ENCODE measurements at places on chromosomes 12 and 14.

GRCh38 chr12:117792471-117792870, 176.3 kb downstream of the KSR2 start:
- DNase-seq = no peak

GRCh38 chr14:54087376-54087775, 130.8 kb upstream of the BMP4 start:
- DNase-seq = no peak

GRCh38 chr14:51648296-51648695, 3.4 kb upstream of the FRMD6 start:
- no peak for DNase-seq

DNA sequence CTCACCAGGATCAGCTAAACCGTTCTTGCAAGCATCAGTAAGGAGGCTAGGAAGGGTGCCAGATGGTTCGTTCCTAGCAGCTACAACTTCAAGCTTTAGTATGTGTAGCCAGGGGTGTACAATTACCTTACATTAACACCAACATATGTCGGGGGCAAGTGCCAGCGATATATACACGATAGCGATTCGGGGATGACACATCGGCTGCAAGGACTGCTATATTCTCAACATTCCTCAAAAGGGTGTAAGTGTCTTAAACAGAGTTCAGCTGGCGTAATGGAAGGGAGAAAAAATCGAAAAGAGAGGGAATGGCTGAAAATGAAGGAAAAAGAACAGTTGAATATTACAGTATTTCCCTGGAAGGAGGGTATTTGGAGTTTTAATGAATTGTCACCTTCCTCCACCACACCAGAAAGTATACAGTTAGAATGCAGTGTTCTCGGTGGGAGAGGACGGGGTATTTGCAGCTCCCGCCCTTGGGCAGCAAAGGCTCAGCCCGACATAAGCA, 545 bp downstream of the LIMA1 start:
- DNase-seq = no peak

- DNase-seq = no peak
Measured at GRCh38 chr14:29898470-29898869, 29.2 kb downstream of the PRKD1 start.

DNA sequence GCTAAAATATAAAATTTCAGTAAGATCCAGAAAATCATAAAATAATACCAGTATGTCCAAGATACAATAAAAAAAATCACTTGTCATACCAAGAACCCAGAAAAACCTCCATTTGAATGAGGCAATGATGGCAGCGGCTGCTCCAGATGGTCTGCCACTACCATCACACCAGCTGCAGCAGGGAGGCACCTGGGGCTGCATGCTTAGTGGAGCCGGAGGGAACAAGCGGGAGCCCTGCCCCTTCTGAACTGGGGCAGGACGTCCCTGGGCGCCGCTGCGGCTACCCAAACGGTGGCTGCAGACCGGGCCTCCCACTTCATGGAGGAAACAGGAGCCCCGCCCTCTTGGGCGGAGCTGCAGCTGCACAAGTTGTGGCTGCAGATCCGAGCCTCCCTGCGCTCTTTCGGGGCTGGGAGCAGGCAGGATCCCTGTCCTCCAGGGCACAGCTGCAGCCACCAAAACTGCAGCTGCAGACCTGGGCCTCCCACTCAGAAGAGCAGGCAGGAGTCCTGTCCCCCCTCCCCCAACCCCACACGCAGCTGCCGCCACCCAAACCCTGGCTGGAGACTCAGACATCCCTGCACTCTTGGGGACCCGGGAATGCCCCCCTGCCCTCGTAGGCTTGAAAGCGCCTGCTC, 36.1 kb upstream of the OR5AU1 start:
- peak; percentile 90 for DNase-seq

GRCh38 chr12:58895053-58895452, 25.3 kb downstream of the LRIG3 start:
- no peak for DNase-seq

GRCh38 chr12:98645572-98646067, 530 bp downstream of the APAF1 start:
- DNase-seq = peak; percentile 44

DNA sequence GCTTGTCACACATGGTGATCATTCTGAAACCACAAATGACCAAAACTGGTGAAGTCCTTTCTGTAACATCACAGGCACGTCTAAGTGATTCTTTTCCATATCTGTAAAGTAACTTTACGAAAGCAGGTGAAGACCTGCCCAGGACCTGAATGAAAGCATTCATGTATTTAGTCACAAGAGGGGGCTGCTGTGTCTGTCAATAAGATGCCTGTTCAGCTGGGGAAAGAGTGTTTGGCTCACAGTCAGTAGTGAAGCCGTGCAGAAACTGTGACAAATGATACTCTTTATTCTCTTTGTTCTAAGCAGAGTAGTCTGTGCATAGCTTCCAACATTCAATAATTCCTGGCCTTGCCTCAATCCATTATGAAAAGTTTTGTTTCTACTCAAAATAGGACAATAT, 373.5 kb upstream of the OR4E1 start:
- DNase-seq = no peak

DNA sequence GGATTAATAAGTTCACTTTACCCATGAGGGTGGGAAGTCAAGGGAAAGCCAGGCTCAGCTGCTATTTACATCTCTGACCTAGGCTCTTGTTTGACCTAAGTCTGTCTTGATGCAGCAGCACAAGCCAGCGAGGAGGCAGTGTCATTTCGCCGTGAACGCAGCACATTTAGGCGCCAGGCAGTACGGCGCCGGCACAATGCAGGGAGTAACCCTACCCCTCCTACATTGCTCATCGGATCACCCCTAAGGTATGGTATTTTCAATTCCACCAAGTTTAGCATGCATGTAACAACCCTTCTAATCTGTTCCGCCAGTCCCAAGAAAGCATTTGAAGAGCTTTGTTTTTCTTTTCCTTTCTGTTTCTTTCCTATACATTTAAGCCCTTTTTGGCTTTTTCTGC, 81.2 kb downstream of the PCNX1 start:
- no peak for DNase-seq

DNA sequence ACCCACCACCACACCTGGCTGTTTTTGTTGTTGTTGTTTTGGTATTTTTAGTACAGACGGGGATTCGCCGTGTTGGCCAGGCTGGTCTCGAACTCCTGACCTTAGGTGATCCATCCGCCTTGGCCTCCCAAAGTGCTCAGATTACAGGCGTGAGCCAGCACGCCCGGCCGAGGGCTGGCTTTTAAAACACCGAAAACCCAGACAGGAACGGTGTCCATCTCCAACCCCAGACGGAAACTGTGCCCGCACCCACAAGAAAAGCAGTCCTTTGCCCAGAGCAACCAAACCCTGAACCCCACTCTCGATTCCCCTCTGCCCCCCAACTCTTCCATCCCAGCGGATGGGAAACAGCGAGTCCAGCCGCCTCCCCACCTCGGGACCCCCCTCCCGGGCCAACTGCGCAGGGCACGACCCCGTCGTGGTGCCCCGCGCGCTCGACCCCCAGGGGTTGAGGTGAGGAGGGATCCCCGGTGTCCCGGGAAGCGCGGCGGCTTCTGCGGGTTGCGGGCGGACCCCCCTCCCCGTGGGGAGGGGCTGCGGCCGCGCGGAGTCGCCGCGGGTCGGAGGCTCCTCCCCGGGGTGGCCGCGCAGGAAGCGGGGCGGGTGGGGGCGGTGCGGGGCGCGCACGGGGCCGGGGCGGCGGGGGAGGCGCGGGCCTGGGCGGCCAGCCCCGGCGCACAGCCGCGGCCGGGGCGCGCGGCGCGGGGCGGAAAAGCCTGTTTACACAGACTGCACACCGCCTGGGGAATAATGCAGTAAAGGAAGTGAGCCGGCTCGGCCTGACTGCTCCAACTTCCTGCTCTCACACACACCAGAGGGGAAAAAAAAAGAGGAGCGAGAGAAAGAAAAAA, at the start of gene ELK3:
Gene ELK3 (plus strand): TSS at position 651 of the 851 bp plus-strand sequence.
- peak; percentile 82 for DNase-seq

- DNase-seq = no peak
Measured at GRCh38 chr12:13380297-13380696, 183.8 kb downstream of the EMP1 start.

DNA sequence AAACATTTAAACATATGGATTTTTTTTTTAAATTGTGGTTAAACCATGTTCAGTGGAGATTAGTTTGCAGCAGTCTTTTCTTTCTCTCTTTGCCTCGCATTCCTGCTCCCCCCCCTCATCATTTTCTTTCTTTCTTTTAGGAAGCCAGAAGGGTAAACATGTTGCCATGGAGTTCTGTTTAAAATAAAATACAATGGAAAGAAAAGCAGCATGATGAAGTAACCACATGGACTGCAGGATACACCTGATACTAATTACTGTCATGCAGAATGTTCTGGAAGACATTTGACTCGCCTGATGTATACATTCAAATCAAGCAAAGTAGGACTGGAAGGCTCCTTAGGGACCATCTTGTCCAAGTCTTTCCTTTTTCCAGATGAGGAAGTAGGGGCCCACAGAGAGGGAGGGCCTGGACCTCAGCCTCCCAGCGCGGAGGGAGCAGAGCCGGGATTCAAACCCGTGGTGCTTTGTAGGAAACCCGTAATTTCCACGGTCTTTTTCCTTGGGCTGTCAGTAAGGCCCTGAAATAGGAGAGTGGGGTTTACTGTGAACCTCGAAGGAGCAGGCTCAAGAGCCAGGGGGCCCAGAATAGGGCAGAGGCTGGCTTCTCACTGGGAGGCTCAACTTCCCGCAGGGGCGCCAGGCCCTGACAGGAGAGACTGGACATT, 2.4 kb upstream of the MEG3 start:
- no peak for DNase-seq

GRCh38 chr12:11154400-11154925, 16.5 kb upstream of the SMIM10L1 start:
- no peak for DNase-seq

DNA sequence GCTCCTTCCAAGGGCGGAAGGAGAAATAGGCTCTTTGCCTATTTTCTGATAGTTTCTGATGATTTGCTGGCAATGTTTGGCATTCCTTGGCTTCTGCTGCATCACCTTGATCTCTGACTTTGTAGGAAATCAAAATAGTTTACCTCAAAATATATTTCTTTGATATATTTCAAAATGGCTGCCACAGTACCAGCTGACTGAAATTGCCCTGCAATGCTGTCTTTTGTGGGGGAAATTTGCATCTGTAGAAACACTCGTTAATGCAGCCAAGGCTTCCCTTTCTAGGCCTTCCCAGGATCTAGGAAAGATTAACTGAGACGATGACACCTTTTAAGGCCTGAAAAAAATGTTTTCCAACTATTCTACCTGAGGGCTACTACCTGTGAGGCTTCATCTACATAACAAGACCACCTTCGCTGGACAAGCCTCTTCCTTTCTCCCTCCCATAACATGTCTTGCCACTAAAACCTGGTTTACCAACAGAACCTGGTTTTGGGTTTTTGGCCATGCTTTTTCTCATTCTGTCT, 212.8 kb upstream of the SSTR1 start:
- DNase-seq = no peak

- no peak for DNase-seq
Measured at GRCh38 chr12:39915249-39915648, 190.6 kb downstream of the SLC2A13 start.

GRCh38 chr14:37900561-37900960, 305.1 kb downstream of the TTC6 start:
- no peak for DNase-seq

DNA sequence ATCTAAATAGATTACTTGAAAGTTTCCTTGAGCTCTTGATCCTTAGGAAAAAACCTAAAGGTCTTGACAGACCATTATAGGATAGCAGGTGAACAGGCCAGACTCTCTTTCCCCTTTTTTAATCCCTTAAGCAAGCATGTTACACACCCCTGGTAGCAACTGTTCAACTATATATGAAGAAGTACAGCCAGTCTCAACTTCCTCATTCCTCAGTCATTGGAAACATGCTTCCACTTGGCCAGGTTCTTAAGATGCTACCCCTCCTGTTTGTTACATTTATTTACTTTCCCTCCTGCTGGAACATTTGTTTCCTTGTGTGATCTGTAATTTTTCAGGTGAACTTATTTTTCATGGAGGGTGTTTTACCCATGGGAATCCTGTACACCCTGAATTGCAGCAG, 124.1 kb downstream of the ARMH4 start:
- no peak for DNase-seq

DNA sequence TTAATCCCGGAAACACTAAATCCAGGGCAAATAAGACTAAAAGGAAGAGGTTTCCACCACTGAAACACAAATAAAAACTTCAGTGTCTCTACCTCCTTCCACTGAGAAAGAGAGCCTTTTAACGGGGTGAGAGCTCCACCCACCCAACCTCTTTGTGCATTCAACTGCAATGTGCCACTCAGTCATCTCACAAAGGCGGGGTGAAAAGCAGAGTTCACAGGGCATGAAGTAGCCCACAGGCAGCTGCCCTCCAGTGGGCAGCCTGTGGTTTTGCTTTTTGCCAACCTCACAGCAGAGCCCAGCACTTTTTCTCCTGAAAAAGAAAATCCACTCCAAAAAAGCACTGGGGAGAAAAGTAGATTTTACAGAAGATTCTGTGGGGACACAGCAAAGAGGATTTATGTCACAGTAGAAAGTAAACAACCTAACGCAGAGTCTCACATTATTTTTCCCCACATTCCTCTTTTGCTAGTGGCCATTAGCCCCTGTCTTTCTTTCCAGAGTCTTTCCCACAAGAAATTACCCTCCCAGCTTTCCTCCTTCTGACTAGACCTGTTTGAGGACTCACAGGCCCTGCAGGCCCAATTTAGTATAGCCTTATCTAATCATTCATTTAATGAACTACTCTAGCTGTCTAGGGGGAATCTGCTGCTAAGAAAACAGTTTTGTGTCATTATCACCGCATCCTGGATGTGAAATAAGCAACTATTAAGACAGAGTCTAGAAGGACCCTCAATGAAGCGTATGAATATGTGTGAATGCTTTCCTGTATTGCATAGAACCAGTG, 753.8 kb upstream of the FOXG1 start:
- DNase-seq = no peak

- no peak for DNase-seq
Measured at GRCh38 chr12:71719647-71720370, 33.9 kb downstream of the TMEM19 start.

- DNase-seq = no peak
Measured at GRCh38 chr12:67592228-67593011, 56.1 kb upstream of the DYRK2 start.

DNA sequence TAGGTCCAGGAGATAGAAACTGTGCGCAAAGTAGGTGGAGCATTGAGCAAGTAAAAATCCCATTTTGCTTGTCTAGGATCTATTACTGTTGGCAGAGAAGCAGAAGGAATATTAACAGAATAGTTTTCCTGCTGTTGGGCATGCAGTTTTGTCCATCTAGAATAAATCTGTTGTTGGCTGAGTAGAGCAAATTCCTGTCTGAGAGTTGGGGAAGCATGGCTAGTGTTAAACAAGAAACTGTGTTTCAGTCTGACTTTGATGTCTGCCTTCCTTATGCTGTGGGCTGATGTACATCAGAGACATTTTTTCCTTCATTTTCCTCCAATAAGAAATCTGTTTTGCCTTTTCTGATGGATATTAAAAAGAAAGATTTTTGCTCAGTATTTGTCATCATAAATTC, 98.2 kb downstream of the RAD52 start:
- DNase-seq = no peak

DNA sequence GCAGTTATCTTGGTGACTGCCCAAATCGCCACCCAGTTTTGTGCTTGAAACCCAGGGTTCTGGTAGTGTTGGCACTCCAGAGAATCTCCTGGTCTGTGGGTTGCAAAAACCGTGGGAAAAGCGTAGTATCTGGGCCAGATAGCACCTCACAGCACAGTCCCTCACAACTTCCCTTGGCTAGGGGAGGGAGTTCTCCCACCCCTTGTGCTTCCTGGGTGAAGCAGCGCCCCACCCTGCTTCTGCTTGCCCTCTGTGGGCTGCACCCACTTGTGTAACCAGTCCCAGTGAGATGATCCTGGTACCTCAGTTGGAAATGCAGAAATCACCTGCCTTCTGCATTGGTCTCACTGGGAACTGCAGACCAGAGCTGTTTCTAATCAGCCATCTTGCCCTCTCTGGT, 16.4 kb downstream of the CLEC2D start:
- DNase-seq = no peak

GRCh38 chr12:127957001-127957660, 309.8 kb upstream of the TMEM132C start:
- no peak for DNase-seq
